RWPE2 (cell line): ENCODE measurements at places on chromosomes 1 and 21.

- peaks cover 8% of the 10 kb centered on the region for H3K36me3 ChIP-seq
- no peaks in the 10 kb centered on the region for H3K27me3 ChIP-seq
- H3K27ac ChIP-seq: no peak overlapping the region
- no peak overlapping the region for H3K4me3 ChIP-seq
- no peak for DNase-seq
Observed at GRCh38 chr1:248841702-248842395, 3.8 kb downstream of the ZNF672 start.

DNA sequence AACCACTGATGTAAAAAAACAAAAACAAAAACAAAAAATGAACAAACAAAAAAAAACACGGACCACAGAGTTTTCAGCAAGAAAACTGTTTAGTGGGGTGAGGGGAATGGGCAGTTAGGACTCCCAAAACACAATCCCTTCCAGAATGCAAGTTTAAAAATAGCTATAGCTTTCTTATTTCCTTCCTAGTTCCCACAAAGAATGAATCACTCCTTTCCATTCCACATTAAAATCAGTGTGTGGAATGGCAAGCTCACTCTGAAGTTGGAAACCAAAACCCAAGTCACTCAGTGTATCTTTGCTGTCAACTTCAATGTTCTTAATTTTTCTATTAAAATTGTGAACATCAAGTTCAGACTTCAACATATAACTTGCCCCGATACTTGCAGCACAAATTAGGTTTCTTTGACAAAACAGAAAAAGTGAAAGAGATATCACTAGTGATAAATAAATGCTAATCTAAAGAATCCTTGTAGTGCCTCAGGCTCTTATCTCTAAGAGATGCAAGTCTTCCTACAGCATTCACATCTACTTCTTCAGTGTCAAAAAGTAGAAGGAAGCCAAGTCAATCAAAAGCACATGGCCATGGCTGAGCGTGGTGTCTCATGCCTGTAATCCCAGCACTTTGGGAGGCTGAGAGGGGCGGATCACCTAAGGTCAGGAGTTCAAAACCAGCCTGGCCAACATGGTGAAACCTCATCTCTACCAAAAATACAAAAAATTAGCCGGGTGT, 45.5 kb downstream of the TOR3A start:
- peaks cover 97% of the 10 kb centered on the region for H3K36me3 ChIP-seq
- no peaks in the 10 kb centered on the region for H3K27me3 ChIP-seq
- DNase-seq: no peak
- no peak overlapping the region for H3K4me3 ChIP-seq
- H3K4me1 ChIP-seq: peaks cover 56% of the 10 kb centered on the region

DNA sequence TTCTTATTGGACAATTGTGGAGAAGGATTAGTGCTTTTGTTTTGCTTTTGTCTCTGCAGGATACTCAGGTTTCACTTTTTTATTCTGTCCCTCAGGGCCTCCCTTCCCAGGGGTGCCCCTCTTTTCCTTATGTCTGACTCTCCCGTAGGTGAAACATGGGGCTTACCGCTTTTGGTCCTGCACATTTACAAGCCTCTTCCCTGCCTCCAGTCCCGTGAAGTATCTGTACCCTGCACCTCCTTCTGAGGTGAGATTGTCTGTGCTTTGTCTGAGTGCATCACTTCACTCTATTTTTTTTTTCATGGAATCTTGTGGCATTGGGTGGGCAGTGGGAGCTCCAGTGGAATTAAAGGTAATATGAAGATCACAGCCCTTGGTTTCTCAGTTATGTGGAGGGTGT, 758.1 kb upstream of the TPTE start:
- no peak overlapping the region for H3K27ac ChIP-seq

DNA sequence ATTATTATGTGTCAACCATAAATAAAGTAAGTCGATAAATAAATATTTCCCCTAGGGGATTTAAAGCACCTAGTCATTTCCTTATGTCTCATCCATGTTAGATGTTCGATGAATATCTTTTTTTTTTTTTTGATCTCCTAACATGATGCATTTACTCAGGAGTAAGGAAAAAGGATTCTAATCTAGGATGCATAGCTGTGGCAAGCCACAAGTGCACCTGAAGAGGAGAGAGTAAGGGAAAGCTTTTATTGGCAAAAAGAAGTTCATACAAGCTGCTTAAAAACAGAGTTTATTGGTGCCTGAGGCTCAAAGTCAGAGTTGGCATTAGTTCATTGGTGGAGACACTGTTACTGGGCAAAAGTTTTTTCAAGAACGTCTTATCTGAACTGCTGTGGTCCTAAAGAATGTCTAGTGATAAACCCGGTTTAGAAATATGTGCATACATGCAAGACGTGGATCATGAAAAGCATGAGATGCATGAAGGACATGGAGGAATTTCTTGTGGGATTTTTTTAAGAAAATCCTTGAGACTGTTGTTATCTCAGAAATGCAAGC, 51.7 kb downstream of the SWT1 start:
- no peak overlapping the region for H3K4me3 ChIP-seq
- no peak overlapping the region for H3K27ac ChIP-seq
- H3K27me3 ChIP-seq: no peaks in the 10 kb centered on the region

DNA sequence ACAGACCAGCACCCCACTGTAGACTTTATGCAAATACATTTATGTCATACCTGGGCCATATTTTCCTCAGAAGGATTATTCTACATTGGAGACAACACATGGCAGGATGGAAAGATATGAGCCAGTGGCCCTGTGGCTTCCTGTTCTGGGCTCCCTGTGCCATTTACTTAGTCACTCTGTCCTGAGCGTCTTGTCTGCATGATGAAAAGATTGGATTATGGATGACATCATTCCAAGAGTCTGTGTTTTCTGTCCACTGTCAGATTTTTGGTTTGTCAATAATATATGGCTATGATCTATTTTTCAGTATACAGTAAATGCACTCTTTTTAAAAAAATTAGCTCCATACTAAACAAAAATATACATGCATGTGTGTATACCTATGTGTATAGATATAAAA, 30.8 kb downstream of the IGSF5 start:
- no peaks in the 10 kb centered on the region for H3K36me3 ChIP-seq
- H3K27ac ChIP-seq: no peak overlapping the region
- no peaks in the 10 kb centered on the region for H3K27me3 ChIP-seq
- no peak overlapping the region for H3K4me3 ChIP-seq

GRCh38 chr1:194968916-194969315, 1639.3 kb downstream of the KCNT2 start:
- no peak overlapping the region for H3K27ac ChIP-seq
- DNase-seq: no peak
- H3K27me3 ChIP-seq: no peaks in the 10 kb centered on the region
- H3K36me3 ChIP-seq: no peaks in the 10 kb centered on the region
- H3K4me1 ChIP-seq: no peaks in the 10 kb centered on the region
